ENCODE measurements at places on chromosomes 11 and 22.

DNA sequence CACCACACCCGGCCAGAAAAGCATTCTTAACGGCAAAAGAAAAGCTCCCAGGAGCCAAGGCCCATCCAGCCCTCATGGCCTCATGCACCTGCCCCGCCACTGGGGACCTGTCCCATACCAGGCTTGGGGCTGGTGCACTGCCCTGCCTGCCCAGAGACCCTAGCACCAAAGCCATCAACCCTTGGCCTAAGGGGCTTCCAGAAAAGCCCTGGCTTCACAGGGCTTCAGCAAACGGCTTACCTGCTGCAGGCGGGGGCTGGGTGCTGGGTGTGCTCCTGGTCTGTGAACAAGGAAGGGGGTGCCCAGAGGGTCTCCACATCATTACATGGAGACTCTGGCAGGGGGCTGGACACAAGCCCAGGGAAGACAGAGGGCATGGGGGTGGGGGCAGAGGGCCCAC lies 89.5 kb downstream of the CELSR1 start:
- DNase-seq = no peak

DNA sequence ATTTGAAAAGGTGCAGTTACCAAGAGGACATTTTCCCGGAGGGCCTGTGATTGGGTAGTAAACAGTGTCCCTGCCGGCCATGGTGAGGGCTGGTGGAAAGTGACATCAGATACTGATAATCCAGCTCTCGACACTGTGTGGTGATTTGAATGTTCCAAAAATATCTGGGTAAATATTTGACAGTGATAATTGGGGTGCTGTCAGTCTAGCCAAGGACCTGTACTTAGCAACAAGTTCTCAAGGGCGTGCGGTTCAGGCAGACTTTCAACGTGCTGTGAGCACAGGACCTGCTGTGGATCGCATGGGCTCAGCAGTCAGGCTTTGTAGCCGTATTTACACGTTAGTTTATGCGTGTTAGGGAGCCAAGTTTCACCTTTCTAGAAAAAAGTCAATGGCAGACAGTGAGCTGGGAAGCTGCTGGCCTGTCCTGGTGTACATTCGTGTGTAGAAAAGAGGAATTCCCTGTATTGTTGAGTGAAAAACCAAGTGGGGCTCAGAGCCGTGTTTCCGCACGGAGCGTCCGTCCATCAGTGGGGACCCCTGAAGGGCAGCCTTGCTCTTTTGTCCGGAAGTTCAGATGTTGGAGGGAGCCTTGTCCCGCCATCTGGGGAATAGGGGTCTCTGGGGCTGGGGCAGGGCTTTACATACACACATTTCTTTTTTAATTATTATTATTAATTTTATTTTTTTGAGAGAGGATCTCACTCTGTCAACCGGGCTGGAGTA lies 11.3 kb downstream of the TRMU start:
- DNase-seq = no peak

- DNase-seq = no peak
These were observed 462.9 kb downstream of the TBC1D22A start for GRCh38 chr22:47225080-47225930.

GRCh38 chr11:6303661-6304060 lies 16.6 kb downstream of the CAVIN3 start:
- DNase-seq = no peak

GRCh38 chr11:1297576-1298473 lies 11.6 kb downstream of the TOLLIP start:
- peak; percentile 91 for DNase-seq

- DNase-seq = no peak
These were observed 342.5 kb downstream of the LRRC4C start for GRCh38 chr11:41116970-41117369.

DNA sequence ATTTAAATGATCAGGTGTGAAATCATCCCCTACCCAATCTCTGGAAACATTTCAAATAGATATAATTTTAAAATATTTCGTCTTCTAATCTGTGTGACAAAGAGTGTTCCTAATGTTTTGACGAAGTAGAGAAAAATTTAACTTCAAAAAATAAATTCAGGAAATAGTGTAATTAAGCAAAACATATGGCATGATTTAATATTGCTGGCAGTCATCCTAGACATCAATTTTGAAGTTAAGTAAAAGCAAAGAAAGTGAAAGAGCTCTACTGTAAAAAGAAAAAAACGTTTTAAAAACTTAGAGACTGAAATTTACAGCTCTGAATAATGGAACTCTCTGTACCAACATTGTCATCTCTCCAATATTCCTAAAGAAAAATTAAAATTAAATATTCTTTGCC lies 1062.3 kb downstream of the LRRC4C start:
- no peak for DNase-seq

DNA sequence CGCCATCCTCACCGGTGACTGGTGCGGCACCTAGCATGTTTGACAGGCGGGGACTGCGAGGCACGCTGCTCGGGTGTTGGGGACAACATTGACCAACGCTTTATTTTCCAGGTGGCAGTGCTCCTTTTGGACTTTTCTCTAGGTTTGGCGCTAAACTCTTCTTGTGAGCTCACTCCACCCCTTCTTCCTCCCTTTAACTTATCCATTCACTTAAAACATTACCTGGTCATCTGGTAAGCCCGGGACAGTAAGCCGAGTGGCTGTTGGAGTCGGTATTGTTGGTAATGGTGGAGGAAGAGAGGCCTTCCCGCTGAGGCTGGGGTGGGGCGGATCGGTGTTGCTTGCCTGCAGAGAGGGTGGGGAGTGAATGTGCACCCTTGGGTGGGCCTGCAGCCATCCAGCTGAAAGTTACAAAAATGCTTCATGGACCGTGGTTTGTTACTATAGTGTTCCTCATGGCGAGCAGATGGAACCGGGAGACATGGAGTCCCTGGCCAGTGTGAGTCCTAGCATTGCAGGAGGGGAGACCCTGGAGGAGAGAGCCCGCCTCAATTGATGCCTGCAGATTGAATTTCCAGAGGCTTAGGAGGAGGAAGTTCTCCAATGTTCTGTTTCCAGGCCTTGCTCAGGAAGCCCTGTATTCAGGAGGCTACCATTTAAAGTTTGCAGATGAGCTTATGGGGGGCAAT lies 1.1 kb downstream of the NEAT1 start:
- no peak for DNase-seq

GRCh38 chr11:108466405-108466804 lies 924 bp downstream of the C11orf65 start:
- DNase-seq = peak; percentile 20

- DNase-seq = no peak
These were observed 17.7 kb upstream of the MS4A7 start for GRCh38 chr11:60360621-60361020.

DNA sequence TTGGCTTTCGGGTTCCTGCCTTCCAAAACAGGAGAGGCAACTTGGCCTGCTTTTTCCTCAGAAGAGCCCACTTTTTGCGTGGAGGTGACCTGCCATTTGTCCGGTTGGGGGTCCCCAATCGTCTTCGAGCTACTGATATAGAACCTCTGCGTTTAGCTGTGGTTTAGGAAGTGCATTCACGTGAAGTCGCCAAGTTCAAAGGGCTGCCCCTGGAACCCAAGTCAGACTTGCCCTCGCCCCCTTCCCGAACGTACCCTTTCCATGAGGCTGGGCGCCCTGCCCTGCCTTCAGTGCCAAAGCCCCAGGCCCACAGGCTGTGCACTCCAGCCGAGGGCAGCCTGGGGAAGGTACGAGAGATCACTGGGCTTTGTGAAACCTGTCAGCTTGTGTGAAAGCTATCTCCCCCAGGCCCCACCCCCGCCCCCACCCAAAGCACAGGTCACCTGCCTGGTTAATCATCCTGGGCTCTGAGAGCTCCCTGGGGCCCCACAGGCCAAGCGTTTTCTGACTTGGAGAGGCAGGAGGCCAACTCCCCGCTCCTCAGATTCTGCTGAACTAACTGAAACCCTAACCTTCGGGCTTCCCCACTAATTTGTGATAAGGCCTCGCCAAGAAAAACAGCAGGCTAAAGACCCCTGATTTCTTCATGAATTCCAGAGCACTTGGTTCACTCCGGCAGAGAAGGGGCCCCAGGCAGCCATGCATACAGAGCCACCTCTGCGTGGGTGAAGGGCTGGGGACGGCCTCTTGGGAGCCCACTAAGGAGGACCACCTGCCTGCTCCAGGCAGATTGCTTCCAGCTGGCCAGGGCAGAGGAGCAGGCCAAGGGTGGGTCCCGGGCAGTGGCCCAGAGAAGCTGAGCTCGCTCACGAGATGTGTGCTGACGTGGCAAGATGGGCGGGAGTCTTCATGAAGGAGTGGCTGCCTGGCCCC lies 25.8 kb upstream of the KCNQ1OT1 start:
- DNase-seq = no peak

DNA sequence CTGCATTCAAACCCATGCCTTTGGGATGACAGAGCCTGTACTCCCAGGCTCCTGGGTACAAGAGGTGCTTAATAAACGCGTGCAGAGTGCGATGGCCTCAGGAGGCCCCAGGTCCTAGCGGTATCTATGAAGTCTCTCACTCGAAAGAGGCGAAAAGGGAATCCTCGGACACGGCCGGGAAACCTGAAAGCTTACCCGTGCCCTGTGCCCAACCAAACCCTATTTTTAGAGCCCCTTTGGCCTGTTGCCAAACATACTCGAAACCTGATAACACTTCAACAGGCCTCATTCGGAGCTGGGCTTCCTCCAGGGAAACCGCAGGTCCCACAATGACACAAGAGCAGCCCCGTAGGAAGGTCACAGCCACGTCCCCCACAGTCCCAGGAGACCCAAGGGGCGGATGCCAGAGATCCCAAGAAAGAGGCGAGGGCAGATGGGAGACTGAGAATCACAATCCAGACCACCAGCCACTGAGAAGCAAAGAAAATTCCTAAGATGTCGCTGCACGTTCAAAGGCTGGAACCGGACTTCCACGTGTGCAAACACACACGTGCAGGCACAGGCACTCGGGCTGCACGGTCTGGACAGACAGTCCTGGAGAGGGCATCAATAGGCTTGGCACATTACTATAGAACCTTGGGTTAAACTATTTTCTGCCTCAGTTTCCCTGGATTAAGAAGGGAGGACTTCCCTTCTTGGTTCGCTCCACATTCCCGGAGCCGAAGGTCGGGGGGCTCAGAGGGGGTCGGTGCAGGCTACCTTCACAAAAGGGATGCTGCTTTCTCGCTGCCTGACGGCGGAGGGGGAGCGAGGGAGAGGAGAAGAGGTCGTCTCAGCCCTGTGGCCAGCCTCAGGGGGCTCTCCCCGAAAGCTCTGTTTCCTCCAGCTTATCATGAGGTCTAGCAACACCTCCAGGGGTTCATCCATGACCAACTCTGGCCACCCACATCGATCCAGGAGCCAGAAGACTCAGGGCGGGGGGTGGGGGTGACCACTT lies 8.2 kb downstream of the PDGFB start:
- peak; percentile 95 for DNase-seq

- no peak for DNase-seq
These were observed 61.6 kb upstream of the CDON start for GRCh38 chr11:126124231-126124661.

GRCh38 chr11:104159356-104159755 lies 4.6 kb downstream of the PDGFD start:
- DNase-seq = no peak

DNA sequence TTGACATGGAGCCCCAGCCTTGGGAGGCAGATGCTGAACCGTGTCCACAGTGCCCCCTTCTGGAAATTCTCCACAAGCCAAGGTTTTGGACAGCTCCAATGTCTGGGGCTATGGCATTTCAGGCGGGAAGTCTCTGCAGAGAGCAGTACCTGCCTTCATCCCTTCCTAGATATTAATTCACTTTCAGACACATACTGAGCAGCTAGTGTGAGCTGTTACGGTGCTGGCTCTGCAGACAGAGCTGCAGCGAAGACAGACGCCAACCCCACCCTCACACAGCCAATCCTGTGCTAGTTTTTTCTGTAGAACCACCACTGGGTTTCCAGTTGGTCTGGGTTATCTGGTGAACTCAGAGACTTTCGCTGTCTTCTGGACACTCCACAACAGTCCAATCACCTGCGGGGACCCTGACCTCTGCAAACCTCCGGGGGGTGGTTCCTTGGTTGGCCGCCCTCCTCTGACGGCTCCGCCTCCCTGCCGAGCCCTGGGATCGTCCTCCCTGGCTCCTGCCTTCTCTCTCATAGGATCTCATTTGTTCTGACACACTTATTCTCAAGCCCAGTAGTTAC lies 9.1 kb downstream of the LMF2 start:
- peak; percentile 90 for DNase-seq

DNA sequence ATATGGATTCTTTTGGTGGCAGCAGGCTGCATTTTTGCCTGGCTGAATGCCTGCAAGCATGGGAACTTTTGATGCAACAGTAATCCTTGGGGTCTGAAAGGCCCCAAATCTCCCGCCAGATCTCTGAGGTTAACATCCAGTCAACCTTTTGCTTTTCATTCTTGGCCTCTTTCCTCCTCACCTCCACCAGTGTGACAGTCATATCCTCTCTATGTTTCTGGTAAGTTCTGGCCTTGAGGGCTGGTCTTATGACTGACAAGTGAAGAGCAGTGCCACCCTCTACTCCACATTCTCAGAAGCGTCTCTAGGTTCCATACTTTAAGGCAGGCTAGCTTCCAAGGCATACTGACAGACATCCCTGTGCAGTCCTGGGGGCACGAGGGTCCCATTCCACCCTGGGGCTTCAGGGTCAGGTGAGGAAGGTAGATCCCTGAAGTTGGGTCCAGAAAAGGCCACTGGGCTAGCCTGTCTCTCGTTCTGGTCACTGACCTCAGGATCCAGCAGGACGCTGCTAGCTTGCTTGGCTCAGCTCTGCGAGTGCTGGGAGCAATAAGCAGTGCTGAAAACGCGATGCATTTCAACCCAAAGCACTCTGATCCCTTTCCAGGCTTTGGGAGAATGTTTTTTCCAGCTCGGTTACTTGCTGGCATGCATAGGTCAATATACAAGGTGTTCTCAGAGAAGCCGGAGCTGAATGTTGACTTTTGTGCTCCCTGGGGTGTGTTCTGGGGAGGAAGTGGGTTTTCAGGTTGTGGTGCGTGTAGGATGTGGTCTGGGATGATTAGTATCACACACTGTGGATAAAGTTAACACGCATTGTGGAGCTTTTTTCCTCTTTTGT lies 75.2 kb downstream of the PTPRJ start:
- DNase-seq = peak; percentile 72

DNA sequence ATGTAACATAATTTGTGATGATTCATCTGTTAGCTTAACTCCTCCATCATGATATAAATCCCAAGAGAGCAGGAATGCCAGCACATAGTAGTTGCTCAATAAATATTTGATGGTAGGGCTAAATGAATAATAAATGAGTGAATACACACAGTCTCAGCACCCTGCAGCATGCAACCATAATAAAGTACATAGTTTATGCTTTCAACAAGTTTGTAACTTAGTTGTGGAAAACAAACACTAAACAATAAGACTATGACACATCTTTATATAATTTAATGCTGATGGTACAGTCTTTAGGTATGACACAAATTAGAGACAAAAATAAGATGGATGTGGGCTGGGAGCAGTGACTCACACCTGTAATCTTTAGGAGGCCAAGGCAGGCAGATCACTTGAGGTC lies 3.8 kb downstream of the ALKBH8 start:
- DNase-seq = no peak

GRCh38 chr11:79852176-79852575 lies 411.3 kb upstream of the TENM4 start:
- no peak for DNase-seq

DNA sequence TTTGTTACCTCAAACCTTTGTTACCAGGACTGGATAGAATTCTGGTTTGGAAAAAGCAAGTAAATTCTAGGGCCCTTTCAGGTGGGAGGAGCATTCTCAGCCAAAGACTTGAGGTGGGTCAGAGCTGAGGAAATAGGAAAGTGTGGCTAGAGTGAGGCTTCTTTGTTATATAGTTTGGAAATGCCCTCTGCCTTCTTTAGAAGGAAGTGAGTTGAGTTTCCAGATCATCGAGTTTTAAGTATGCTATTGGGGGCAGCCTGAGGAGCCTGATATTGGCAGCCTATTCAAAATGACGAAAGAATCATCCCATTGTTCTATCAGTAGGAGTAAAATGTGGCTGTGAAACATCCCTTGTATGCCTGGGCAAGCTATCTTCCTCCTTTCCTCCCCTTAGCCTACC lies 134.1 kb downstream of the ARHGAP42 start:
- DNase-seq = no peak
